Fibroblast of the aortic adventitia (primary cell): ENCODE measurements at places on chromosomes 16 and 17. TPM values are rescaled to one million over a fixed set of nuclear protein-coding genes. Genes with fewer than 3 reads are reported as not detected.
A peak's percentile ranks its signal among the peaks of the same experiment; 100 is the strongest.

- DNase-seq, result no peak
Measured at GRCh38 chr17:82235775-82236141, 6.9 kb downstream of the SLC16A3 start.

Gene MT1G
- total RNA-seq, result not detected in 2 replicates

DNA sequence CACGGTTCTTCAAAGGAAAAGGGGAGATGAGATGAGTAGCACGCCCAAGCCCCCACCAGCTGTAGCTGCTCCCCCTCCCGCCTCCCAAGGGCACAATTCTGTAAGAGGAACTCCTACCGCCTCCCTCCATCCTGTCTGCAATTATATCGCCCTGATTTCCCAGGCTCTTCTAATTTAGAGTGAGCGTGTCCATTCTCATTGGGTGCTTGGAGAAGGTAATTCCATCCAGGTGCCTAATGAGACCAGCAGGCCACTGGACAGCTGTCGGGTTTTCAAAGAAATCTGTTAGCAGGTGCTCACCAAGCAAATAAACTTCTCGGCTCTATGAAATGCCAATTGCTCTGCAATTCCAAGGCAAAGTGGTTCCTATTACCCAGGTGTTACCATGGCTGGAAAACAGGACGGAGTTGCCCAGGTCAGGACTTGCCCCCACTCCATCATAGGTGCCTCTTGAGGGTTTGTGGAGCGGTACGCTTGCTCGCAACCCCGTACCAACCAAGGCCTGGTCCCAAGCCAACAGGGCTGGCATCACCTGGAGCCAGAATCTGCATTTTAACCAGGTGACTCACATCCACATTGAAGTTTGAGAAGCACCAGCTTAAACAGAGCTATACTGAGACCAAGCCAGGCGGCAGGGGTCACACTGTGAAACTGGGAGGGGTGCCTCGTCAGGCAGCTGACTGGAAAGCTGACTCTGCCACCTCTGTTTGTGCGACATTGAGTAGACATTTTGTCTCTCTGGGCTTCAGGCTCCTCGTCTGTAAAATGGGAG lies 16.5 kb upstream of the MEAK7 start:
- DNase-seq, result no peak

DNA sequence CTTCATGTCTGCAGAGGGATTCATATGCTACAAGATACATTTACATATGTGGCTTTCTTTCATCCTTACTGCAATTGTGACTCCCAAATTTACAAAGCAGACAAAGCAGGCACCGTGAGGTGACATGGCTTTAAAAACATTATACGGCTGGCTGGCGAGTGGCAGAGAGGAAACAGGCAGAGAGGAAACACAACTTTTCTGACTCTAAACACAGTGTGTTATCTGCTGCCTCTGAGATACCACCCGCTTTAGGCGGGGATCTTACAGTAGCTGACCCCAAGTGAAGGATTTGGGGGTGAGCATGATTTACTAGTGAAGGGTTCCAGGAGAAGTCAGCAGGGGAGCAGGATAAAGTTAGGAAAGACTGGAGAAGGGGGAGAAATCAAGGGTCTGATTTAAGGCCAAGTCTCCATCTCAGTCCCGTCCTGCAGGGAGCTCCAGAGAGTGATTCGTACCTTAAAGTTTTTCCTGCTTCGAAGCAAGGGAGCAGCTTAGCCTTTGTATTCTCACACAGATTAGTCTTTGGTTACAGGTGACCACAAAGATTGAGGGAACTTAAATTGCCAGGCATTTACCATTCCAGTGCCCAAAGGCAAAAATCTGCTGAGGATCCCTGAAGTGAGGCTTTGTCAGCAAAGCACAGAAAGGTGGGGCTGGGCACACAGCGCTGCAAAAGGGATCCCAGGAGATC lies 355.0 kb downstream of the GRIN2A start:
- DNase-seq, result no peak

GRCh38 chr16:30407804-30408534 lies 563 bp downstream of the ZNF771 start:
- no peak for DNase-seq

Gene IGFALS
- 0.16 and 0.27 TPM in 2 replicates for total RNA-seq

DNA sequence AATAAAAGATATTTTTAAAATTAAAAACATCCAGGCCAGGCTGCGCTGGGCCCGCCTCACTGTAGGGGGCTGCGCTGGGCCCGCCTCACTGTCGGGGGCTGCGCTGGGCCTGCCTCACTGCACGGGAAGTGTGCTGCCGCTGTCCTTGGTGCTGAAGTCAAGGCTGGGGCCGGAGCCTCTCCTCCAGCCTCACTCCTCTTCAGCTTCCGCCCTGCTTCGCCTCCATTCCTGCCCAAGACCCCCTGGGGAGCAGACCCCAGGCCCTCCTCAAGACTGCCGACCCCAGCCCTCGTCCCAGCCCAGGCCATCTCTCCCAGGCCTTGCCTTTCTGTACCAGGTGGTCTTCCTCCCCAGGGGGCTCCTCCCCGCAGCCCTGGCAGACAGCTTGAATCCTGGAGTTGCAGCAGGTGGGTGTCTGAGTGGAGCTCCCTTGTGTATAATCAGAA lies 26.2 kb downstream of the ENDOV start:
- DNase-seq, result peak; percentile 34

DNA sequence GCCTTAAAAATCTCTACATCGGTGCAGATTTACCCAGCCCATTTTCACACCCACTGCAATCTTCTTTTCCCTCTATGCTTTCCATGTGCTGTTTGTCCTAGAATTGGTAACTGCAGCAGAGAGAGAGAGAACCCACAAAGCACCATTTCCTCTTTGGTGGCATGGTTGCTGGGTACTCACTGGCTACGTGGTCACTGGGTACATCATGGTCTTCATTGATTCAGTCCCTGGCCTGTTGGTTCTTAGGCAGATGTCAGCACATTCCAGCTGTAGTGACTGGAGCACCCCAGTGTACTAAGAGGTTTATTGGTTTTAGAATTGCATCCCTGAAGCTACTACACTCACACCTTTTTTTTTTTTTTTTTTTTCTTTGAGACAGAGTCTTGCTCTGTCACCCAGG lies 156.1 kb upstream of the CACNG5 start:
- no peak for DNase-seq

DNA sequence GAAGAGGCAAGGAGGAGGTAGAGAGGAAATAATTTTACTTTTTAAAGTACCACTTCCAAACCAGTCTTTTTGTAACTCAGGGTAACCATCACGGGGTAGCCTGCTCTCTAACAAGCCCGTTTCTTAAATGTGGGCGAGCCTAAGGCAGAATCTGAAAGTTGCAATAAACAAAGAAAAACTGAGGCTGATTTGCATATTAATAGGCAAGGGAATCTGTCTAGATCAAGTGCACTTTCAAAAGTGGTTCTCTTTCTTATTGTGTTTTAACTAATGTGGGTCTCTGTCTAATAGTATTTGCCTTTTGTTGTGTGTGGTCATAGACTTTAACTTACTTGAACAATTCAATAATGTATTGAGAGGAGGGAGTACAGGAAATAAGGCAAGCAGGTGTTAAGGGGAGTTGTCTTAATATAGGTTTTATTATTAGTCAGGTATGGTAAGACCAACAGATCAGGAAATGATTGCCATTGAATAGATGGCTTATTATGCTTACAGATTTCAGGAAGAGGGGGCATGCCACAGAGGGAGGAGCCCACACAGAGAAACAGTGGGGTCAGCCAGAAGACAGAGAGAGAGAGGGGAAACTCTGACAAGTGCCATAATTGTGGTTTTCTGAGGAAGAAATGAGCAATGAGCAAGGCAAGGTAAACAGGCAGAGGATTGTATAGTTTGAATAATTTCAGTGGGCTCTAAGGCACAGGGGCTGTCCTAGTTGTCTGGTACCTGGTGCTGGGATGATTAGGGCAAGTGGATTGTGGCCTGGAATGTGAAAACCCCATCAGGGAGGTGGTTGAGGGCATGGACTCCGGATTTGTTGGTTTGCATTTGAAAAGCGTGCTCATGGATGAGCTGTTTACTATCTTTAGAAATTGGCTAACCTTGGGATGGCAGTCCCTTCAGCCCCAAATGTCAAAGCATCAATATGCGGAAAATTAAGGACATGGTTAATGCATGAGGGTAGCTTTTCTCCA lies 237.2 kb downstream of the TOX3 start:
- DNase-seq, result no peak

DNA sequence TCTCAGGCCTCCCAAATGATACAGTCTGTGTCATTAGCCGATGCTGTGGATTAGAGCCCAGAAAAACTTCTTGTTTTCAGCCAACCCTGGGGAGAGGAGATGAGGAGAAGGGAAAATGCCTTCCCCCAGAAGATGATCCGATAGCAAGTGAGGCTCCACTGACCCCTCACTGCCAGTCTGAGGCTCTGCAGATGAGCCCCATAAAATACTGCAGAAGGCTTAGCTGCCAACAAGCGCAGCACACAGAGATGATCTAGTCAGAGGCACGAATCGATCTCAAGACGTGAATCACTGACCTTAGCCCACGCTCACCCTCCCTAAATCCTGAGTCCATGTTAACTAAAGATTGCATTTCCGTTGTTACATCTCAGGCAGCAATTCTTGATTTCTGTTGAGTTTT lies 31.5 kb downstream of the SALL1 start:
- peak; percentile 4 for DNase-seq

DNA sequence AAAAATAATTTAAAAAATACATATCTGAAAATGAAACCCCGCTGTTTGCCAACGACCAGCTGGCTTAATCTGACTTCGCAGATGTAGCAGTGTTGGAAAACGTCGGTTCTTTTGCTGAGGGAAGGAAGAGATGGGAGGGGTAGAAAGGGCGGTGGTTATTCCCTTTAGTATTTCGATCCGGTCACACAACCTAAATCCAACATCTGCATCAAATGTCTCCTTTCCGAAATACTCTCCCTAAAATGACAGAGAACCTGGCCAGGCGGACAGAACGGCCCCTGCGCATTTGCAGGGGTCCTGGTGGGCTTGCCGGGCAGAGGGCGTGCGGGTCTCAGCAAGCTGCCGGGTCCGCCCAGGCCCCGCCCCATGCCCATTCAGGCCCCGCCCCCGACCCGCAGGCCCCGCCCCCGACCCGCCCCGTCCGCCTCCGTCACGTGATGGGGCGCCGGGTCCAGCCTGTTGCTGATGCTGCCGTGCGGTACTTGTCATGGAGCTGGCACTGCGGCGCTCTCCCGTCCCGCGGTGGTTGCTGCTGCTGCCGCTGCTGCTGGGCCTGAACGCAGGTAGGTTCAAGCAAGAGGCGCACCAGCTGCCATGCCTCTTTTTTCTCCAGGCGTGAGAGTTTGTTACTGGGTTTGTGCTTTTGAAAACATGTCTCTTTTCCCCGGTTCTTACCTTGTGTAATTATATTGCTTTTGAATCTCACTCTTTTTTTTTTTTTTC lies at the start of gene SCPEP1:
SCPEP1 (plus strand) TSS at position 459 of the 723 bp plus-strand sequence; CDS start at position 488, 29 bp downstream.
- DNase-seq, result peak; percentile 72

Gene ADORA2B
- 0.90 and 19.3 TPM in 2 replicates for total RNA-seq

Gene LRRC36
- not detected in 2 replicates for total RNA-seq

Gene DNAAF8
- 1.4 TPM in 1 of 2 replicates, not detected in the other for total RNA-seq

DNA sequence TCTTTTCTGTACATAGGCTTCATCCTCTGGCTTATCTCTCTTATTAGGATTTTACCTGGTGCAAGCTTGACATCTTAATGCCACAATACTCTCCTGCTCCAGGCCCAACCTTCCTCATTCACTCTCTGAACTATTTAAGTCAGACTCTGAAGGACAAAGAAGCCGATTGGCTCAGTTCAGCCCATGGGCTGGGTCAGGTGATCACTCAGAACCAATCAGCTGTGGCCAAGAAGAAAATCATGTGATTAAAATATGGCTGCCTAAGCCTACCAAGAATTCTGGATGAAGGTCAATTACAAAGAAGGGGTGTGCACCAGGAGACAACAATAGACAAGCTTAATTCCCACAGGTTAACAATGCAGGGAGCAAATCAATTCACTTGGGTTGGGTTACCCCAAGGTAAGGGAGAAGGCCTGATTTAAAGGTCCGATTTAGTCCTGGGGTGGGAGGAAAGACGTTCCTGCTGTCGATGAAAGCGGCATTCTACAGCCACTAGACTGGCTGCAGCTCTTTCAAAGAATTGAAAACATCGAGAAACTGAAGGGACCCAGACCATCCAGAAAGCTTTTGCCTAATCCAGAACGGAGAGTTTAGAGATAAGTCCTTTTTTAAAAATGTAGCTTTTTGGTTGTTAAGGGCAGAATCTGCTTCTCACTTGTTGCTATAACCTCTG lies 42.9 kb upstream of the NFAT5 start:
- DNase-seq, result no peak

- peak; percentile 61 for DNase-seq
Measured at GRCh38 chr16:566475-567372, at the start of gene NHLRC4. Gene NHLRC4 (plus strand): TSS chr16:567005. CDS start chr16:568048, 1,043 bp downstream.

Gene CARD14
- 0.09 TPM in 1 of 2 replicates, not detected in the other for total RNA-seq

GRCh38 chr16:87729266-87729954 lies 36.4 kb downstream of the KLHDC4 start:
- no peak for DNase-seq

DNA sequence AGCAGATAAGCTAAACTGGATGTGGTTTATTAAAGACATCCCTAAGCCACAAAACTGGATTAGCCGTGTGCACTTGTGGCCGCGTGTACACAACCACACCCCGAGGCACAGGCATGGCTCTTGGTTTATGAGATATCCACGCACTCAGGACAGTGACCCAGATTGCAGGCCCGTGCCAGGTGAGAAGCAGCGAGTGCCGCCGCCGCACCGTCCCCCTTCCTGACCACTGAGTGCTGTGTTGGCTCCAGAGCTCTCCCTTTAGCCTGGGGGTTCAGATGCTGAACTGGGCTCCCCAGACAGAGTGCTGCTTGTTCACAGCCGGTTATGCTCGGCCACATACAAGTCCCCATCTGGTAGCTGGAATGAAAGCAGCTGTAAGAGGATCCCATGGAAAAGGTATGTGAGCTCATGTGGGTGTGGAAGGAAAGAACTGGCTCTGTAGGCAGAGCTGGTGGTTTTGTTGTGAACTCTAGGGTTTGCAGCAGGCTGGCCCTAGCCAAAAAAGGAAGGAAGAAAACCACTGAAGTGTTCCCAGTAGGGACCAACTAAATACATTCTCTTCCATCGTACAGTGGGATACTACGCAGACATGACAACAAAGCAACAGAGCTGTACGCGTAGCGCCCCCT lies 29.5 kb downstream of the KNOP1 start:
- DNase-seq, result no peak

Gene PRPSAP2
- 14.2 and 26.3 TPM in 2 replicates for total RNA-seq

GRCh38 chr16:30076276-30076791 lies 540 bp downstream of the PPP4C start:
- DNase-seq, result peak; percentile 31

Gene CDH1
- 2.1 TPM in 1 of 2 replicates, not detected in the other for total RNA-seq

Gene TBX2
- 4.1 and 20.8 TPM in 2 replicates for total RNA-seq

DNA sequence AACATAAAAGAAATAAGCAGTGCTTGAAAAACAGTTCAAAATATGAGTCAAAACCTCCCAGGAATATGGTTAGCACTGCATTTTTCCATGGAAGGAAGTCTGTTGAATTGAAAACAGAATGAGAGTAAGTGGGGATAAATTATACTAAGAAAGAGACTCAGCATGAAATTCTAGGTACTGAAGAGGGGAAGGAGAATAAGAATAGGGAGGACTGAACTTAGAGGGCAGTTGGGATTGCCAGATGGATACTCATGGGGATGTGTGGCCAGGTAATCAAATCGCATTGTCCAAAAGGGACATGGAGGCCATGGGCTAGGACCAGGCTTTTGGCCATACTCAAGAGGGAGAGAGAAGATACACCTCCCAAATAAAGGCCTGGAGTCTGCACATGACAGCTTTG lies 247.9 kb downstream of the CDH13 start:
- no peak for DNase-seq
